Amygdala (tissue), 56 donors: ENCODE measurements at places on chromosomes 2 and 18.

- no peak for DNase-seq
These were observed 400.5 kb downstream of the TMX3 start for GRCh38 chr18:68314403-68314802.

DNA sequence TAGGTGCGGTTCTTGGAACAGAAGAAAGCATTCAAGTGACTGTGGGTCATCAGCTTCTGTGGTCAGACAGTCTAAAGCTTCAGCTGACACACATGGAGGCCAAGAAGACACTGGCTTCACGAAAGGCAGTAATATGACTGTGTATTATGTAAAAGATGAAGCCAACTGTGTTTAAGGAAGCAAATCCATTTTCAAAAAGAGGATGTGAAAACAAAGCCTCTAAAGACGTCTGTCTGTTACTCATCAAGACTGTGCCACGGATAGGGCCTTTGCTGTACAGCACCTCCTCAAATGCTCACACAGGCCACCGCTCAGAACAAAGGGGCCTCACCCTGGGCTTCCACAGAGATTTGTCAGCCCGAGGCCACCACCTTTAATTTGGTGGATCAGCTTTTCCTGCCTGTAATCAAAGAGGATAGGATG, 21.1 kb upstream of the TMEM163 start:
- no peak for DNase-seq

GRCh38 chr2:202251494-202251893, 13.1 kb upstream of the SUMO1 start:
- DNase-seq = no peak

DNA sequence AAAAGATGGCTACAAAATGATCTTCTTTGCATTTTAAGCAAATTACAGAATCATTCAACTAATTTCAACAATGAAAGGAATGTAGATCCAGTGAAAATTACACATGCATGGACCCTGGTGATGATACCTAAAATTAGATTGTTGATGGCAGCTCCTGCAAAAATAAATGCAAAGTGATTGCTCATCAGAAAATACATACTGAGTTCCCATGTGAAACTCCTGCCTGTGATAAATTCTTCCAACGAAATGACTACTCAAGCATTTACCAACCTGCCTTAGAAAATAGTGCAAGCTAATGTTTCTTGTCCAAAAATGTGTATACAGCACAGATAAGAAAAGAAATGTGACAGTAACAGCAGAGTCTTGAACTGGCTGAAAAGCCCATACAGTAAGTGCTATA, 300.0 kb upstream of the REV1 start:
- no peak for DNase-seq

DNA sequence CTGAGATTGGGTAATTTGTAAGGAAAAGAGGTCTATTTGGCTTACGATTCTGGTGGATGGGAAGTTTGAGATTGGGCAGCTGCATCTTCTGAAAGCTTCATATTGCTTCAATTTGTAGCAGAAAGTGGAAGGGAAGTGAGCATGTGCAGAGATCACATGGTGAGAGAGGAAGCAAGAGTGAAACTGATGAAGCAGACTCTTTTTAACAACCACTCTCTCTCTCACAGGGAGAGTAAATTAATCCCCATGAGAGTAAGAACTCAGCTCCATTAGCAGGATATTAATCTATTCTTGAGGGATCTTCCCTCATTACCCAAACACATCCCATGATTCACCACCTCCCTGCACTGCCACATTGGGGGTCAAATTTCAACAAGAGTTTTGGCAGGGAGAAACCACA, 298.5 kb upstream of the CELF4 start:
- DNase-seq = no peak

- no peak for DNase-seq
These were observed 84.8 kb downstream of the STPG4 start for GRCh38 chr2:47070155-47070919.

DNA sequence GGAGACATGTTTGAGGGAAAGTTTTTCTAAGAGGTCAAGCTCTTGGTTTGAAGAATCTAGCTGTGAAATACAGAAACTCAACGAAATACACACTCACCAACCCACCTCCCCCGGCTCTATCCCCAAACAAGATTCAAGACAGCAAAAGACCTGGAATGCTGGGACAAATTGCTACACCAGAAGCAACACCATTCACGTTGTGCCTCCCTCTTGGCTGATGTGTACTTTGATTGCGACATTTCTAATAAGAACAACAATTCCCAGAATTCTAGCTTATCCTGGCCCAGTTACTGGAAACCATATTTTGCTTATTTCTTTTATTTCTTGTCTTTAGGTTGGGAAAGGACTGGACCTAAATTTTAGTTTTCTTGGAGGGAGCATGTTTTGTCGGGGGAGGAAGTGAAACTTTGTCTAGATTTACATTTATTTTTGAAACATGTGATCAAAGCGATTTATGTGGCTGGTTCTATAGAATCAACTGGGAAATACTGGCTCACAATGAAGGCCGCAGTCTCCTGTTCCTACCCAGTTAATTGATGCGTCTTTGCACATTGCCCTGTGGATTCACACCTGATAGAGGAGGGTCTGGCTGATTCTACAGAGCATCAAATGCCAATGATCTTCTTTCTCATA, 29.6 kb upstream of the LPIN1 start:
- no peak for DNase-seq

- no peak for DNase-seq
These were observed 56.0 kb downstream of the HDAC4 start for GRCh38 chr2:239344857-239345216.

- no peak for DNase-seq
These were observed 153.7 kb downstream of the GALNT3 start for GRCh38 chr2:165640247-165640929.

DNA sequence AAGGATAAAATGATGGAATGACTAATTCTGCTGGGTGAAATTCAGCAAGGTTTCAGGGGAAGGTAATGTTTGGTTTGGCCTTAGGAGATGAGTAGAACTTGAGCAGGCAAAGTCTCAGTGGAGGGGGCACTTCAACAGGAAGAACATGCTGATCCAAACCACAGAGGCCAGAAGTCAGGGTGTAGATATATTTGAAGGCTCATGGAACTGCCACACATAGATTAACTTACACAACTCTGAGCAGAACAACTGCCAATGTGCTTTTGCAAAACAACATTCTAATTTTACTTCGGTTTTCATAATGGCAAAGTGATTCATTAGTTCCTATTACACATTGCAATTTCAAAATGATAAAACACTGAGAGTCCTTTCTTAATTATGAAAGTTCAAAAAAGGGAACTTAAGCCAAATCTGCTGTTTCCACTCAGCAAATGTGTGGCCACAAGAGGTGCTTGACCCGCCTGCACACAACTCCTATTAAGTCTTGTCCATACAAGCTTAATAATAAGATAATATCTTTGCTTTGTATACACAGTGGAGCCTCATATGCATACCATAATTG, 284.8 kb downstream of the MREG start:
- DNase-seq = no peak

GRCh38 chr18:364256-364826, 96.5 kb upstream of the THOC1 start:
- DNase-seq = no peak

GRCh38 chr2:66582987-66583880, 148.3 kb downstream of the MEIS1 start:
- DNase-seq = no peak

GRCh38 chr2:117603060-117603459, 211.4 kb upstream of the DDX18 start:
- no peak for DNase-seq

GRCh38 chr2:10811517-10811916, 1.1 kb downstream of the PDIA6 start:
- no peak for DNase-seq

DNA sequence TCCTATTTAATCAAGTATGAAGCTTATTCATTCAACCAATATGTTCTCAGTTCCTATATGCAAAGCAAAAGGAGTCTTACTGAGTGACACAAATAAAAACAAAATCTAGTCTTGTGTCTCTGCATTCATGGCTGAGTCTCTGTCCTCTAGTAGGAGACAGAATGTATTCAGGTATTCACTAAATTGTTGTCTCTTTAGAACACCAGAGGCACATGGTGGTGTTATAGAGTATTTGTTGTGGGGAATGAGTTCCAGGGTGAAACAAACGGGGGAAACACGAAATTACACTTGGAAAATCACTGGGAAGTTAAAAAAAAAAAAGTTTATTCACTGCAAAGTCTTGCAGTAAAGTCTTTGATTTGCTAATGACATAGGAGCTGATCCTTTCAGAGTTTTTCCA, 131.7 kb upstream of the FSHR start:
- no peak for DNase-seq

- DNase-seq = no peak
These were observed 43.7 kb upstream of the FZD5 start for GRCh38 chr2:207813221-207813916.

GRCh38 chr2:20222769-20223406, 2.0 kb downstream of the SDC1 start:
- DNase-seq = no peak

DNA sequence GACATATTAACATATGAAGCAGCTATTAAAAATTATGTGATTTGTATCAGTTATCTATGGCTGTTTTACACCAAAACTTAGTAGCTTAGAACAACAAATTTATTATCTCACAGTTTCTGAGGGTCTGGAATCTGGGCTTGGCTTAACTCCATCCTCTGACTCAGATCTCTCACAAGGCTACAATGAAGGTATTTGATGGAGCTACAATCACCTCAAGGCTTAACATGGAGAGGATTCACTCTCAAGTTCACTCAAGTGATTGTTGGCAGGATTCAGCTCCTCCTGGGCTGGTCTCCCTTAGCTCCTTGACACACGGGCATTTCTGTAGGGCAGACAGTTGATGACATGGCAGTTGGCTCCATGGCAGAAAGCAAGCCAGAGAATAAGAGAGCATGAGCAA, 133.0 kb upstream of the SLC14A2 start:
- DNase-seq = no peak

GRCh38 chr2:238996331-238997136, 148.6 kb downstream of the TWIST2 start:
- no peak for DNase-seq
